ENCODE measurements at places on chromosomes 6 and 20.
A peak's percentile ranks its signal among the peaks of the same experiment; 100 is the strongest.

GRCh38 chr20:36861625-36861874, 14.4 kb upstream of the TLDC2 start:
- no peak for DNase-seq

DNA sequence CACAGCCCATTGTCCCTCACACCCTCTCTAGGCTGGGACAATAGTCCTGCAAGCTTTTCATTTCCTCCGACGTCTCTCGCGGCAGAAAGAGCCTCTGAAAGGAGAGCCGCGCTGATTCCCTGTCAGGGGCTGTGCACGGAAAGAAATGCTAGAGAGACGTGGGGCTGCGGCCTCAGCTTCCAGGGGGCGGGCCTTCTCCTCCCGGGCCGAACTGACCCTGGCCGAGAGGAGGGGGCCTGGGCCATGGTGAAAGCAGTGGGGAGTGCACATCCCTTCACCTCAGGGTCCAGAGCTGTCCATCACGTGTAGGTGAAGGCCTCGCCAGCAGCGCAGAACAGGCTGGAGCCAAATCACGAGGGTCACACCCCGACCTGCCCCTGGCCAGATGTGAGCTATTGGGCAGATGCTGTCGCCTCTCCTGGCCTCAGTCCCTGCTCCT, 220.4 kb downstream of the TAF4 start:
- no peak for DNase-seq

DNA sequence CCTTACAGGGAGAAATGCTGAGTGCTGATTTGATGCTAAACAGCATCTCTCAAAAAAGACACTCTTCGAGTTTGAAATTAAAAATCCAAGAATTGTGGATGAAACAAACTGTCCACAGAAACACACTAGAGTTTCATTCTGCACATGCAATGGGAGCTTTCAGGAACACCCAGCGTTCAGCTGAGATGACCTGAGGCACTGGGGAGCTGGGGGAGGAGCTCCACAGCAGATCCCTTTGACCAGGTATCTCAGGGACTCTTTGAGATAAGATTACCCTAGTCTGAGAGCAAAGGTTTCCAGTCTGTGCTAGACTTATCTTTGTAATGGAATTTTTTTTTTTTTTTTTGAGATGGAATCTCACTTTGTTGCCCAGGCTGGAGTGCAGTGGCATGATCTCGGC, 70.8 kb upstream of the AGPAT4 start:
- DNase-seq: no peak

- DNase-seq: no peak
Measured at GRCh38 chr6:154167126-154167525, 128.1 kb downstream of the OPRM1 start.

GRCh38 chr6:135117413-135117968, 62.9 kb upstream of the HBS1L start:
- no peak for DNase-seq

DNA sequence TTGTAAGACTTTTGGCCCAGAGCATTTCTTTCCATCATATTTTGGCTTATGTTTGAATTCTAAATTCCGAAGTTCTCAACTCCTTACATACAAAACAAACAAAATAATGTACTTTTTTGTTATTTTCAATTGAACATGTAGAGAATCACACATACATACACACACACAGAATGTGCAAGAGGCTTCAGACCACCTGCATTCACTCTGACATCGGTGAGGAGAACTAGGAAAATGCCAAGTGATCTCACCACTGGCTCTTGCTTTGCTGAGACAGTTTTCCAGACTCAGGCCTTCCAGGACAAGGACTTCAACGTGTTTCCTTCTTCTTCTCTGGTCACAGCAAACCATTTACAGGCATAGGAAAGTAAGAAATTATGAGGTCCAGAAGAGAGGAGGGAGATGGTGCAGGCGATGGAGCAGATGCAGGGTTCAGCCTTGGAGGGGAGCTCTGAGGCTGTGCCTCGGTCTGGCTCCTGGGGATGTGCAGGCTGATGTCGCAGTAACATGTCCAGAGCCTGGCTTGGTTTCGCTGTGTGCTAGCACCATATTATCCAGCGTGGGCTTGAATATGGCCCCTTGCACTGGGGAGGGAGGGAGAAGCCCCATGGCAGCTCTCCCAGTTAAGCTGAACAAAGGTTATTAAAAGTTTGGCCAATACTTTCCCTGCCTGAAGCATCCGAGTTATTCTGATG, 93.4 kb downstream of the DACT2 start:
- no peak for DNase-seq

- no peak for DNase-seq
Measured at GRCh38 chr20:3432844-3433243, 25.4 kb upstream of the DNAAF9 start.

GRCh38 chr6:119171864-119172588, 93.6 kb upstream of the FAM184A start:
- no peak for DNase-seq

GRCh38 chr20:62898970-62899632, 27.2 kb downstream of the DIDO1 start:
- no peak for DNase-seq

DNA sequence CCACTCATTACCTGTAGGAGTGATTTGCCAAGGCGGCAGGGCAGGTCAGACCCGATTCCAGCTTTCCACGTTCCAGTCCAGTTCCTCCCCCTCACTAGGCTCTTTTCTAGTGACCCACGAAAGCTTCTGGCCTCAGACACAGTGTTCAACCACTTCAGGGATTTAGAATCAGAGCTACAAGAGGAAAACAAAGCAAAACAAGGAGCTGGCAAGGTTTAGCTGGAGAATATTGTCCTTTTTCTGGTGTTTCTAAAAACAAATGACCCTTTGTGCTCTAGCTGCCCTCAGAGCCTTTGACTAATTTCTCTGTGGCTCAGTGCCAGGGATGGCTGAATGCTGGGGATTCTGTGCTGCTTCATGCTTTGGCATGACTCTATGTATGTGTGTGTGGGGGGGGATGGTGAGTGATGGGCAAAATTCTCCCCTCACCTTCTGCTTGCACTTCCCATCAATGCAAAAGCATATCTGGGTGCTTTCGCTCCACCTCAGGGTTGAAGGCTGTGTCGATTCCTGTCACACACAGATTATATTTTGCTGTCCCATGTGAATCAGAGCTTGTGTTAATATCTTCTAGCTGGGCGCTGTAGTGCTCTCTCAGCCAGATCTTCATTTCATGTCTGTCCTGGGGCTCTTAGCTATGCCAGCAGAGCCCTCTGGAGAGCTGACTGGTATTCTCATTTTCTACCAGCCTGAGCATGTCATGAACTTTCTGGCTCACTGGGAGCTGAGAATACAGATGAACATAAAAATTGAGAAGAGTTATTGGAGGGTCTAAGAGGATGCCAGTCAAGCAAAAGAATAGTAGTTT, 19.3 kb upstream of the NEDD9 start:
- no peak for DNase-seq

- peak; percentile 67 for DNase-seq
Measured at GRCh38 chr6:137094411-137095008, 49.7 kb upstream of the IL20RA start.

DNA sequence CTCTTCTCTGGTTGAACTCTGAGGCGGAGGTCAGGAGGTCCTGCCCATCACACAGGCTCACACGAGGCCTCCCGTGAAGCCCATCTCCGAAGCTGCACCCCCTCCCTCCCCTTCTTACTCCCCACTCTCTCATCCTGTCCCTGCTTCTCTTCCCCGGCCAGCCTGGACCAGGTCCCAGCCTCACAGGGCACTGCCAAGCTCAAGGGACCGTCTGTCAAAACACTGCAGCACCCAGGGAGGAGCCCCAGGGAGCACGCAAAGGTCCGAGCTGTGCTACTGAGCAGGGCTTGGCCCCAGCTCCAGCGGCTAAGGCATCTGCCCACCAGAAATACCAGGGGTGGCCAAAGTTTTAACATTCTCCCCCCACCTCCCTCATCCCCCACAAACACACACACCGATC, 70.0 kb downstream of the PSMG4 start:
- DNase-seq: no peak

GRCh38 chr6:7176208-7176607, 68.4 kb downstream of the RREB1 start:
- no peak for DNase-seq

- DNase-seq: no peak
Measured at GRCh38 chr6:153947808-153948447, 91.1 kb upstream of the OPRM1 start.

- DNase-seq: no peak
Measured at GRCh38 chr6:7050872-7051779, 56.6 kb upstream of the RREB1 start.

- DNase-seq: no peak
Measured at GRCh38 chr6:13485303-13485702, 2.1 kb downstream of the GFOD1 start.

GRCh38 chr6:134564705-134565104, 246.8 kb upstream of the SGK1 start:
- DNase-seq: peak; percentile 3

DNA sequence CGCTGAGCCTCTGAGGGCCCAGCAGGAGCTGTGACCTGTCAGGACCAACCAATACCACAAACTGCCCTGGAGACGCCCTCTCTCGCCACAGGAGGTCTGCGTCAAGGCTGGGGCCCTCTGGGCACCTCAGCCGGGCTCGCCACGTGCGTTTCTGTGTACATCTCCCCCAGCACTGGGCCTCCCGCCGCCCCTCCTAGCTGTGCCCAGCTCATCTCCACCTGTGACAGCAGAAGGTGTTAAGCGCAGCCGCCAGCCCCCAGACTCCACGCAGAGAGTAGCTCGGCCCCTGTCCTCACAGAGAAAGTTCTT, 91.4 kb downstream of the TAF4 start:
- peak; percentile 20 for DNase-seq

GRCh38 chr6:142387997-142388815, 86.4 kb downstream of the ADGRG6 start:
- peak; percentile 30 for DNase-seq

DNA sequence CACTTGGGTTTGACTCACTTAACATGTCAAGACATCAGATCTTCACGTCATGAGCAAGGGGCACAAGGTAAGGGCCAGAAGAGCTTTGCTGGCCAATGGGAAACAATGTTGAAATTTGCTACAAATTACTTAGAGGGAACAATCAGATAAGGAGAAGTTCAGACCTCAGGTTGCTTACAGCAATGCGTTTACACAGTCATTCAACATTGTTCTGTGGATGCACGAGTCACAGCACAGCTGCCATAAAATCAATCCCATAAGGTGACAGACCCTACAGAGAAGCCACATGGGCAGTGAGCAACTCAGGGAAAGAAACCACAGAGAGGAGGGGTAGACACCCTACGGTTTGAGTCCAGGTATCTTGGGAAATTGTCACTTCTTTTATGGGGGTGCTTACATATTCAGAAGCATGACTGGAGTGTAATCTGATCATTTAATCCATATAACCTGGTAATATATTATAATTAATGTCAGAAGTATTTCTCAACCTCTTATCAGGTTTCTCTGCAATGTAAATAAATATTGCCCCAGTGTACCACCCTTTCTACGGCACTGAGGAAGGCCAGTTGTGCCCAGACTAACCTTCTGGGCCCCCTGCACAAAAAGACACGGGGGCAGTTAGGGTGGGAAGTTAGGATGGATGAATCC, 2.3 kb upstream of the SLC22A2 start:
- no peak for DNase-seq

GRCh38 chr6:53159558-53159957, 10.9 kb upstream of the GCM1 start:
- no peak for DNase-seq

DNA sequence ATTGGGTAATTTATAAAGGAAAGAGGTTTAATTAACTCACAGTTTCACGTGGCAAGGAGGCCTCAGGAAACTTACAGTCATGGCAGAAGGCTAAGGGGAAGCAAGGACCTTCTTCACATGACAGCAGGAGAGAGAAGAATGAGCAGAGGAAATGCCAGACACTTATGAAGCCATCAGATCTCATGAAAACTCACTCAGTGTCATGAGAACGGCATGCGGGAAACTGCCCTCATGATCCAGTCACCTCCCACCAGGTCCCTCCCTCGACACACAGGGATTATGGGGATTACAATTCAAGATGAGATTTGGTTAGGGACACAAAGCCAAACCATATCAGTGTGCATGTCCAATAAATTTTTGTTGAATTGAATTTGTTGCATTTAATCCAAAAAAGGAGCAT, 52.0 kb downstream of the ECT2L start:
- no peak for DNase-seq

- peak; percentile 60 for DNase-seq
Measured at GRCh38 chr6:133887156-133887879, 1.6 kb upstream of the TCF21 start.

DNA sequence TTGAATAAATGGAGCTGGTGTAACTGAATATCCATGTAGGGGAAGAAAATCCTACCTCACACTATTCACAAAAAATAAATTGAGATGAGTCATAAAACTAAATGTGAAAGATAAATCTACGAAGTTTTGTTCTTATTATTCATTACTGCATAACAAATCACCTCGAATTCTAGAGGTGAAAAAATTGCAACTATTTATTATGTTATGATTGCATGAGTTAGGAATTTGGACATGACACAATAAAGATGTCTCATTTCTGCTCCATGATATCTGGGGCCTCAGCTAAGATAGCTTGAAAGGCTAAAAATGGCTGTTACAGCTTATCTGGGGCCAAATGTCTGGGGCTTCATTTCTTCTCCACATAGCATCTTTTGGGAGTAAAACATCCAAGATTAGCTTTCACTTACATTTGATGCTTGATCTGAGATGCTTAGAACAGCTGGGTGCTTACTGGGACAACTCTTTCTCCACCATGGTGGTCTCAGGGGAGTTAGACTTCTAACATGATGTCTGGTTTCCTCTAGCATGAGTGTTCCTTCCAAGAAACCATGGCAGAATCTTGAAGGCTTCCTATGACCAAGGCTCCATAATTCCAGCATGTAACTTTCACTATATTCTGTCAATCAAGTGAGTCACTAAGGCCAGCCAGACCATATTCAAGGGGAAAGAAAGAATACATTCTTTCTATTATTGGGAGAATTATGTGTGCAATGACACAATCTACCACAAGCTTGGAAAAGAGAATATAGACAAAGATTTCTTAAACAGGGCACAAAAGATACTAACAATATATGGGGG, 30.1 kb downstream of the OR2B6 start:
- no peak for DNase-seq

DNA sequence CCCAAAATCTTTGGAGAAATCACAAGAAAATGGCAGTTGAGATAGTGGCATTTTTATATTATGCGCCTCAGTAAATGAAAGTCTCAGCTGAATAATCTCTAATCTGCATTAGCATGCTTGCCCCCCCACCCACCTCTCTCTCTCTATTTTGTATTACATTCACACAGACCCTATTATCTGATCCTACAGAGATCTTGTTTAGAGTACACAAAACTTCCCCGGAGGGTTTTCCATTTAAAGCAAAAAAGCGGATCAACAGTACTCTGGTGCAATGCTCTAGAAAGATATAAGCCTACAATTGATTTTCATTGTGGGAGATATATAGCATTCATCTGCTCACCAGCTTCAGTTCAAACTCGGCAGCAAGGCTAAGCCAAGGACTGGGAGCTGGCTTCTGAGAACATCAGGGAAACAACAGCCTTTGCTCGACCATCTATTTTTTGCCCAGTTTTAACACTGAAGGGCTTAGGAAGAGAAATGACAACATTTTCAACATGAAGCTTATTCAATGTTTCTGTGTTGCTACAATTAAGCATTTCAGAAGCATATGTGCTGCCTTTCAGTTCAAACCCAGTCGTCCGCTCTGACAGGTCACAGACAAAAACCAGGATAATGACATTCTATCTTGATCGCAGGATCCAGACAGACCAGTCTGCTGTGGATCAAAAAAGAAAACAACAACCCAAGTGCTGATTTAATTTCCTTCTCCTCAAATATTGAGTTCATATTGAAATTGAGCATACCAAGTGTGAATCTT, 137.6 kb upstream of the ATXN1 start:
- no peak for DNase-seq

- DNase-seq: no peak
Measured at GRCh38 chr20:51492167-51493092, 50.1 kb downstream of the NFATC2 start.

- DNase-seq: no peak
Measured at GRCh38 chr6:108589244-108589791, 28.6 kb downstream of the FOXO3 start.
